ENCODE measurements at places on chromosomes 2 and 18.

GRCh38 chr2:108946442-108946841 lies 42.6 kb downstream of the EDAR start:
- DNase-seq: no peak

GRCh38 chr2:146677280-146677679 lies 1167.5 kb upstream of the ACVR2A start:
- no peak for DNase-seq

DNA sequence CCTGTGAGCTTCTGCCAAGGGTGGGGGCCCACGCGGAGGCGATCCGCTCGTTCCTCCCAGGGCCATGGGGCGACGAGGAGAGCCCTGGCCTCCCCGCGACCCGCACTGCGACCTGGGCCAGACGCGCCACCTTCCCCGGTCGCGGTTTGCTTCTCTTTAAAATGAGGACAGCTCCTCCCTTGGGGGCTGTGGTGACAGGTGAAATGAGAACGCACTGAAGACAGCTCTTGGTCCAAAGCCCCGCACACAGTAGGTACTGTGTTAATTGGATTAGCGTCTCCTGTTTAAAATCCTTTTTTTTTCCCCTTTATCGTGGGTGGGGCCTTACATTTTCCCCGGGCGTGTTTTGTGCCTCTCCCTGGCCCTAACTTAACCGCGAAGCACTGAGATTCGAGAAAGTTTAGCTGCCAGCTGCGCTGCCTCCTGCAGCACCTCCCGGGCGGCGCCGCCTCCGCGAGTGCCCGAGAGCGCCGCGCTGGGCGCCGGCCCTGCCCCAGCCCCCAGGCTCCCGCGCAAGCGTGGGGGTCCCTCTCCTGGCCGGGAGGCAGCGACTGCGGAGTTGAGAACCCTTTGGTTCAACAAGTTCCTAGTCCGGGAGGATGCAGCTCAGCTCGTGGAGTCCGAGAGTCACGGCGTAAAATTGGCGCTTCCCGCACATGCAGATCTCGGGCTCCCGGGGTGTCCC lies 1.1 kb downstream of the HPCAL1 start:
- peak; percentile 11 for DNase-seq

- no peak for DNase-seq
Observed at GRCh38 chr2:86068136-86068588, 37.5 kb downstream of the POLR1A start.

- DNase-seq: no peak
Observed at GRCh38 chr2:214203214-214203613, 207.6 kb upstream of the VWC2L start.

DNA sequence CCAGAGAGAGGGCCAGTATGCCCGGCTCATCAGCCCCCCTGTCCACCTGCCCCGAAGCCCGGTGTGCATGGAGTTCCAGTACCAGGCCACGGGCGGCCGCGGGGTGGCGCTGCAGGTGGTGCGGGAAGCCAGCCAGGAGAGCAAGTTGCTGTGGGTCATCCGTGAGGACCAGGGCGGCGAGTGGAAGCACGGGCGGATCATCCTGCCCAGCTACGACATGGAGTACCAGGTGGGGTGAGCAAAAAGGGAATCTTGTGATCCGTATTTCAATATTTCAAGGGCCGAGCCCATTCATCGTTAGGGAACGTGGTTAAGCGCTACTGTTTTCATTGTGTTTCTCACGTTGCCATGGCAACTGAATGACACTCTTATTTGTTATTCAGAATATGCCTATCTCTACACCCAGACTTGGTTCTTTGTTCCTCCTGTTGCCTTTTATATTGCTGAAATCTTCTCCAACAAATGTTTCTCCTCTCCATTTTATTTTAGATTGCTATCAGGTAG lies 81.5 kb downstream of the NRP2 start:
- DNase-seq: peak; percentile 4

- no peak for DNase-seq
Observed at GRCh38 chr18:10591896-10592295, 66.1 kb downstream of the NAPG start.

DNA sequence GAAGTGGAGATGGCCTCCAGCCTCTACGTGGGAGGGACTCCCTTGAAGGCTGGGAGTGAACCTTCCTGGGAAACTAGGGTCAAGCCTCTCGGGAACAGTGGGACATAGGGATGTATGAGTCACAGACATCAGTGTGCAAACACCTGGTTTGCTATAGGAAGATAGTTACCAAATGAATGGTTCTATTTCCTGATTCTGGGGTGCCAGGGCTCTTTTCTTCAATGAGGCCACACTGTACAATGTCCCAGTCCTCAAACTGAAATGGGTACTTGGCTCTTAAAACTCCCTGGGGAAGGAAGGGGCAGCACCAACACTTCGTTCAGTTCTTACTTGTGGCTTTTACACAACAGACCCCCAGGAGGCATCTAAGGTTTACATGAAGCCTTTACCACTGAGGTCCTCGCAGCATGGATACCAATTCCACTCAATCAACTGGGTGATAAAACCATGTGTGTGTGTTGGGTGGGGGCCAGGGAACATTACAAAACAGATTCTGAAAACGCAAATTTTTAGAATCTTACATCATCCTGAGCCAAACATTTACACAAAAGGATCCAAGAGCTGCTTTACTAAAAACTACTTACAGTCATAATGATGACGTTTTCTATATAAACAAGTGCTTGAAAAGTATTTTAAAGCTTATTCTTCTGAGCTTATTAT lies 10.4 kb downstream of the ERFE start:
- no peak for DNase-seq

DNA sequence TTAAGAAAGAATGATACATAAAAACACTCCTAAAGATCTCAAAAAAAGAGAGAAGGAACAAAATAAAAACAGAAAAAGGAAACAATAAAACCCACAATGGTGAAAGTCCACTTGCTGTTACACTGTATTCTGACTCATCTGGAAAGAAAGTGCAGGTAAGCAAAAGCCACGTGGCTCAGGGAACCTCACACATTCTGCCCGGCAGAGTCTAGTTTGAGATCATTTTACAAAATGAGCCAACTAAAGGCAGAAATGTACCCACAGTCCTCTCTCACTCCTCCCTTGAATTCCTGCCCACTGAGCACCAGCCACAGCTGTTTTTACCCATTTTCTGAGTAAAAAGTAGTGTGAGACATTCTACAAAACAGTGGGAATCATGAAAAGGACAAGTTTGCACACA lies 10.0 kb downstream of the KCNH7 start:
- no peak for DNase-seq

DNA sequence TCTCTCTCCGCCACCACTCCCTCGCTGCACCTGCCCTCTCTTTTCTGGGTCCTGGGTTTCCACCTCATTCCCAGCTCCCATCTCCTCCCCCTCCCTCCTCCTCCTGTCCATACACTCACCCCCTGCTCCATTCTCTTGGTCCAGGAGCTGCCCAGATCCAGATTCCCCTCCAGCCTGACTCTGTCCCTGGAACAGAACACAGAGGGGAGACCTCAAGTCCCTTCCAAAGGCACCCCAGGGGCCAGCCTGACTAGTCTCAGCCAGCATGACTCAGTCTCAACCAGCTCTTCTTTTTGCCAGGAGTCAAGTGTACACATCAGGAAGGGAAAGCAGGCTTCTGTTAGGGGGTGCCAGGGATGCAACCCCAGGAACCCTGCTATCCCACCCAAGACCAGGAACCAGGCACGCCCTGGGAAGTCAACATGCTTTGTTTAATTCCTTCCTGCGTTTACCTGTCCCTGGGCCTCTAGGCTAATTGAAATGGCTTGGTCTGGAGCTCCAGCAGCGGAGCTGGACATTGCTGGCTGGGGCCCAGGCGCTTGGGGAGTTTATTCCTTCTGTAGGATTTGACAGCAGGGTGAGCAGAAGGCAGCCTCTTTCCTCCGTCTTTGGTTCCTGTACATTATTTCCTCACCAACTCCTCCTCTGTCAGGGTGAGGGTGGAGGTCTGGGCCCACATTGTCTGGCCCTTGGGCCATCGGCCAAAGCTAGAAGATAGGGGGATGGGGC lies 28.4 kb upstream of the SELENOI start:
- DNase-seq: no peak

DNA sequence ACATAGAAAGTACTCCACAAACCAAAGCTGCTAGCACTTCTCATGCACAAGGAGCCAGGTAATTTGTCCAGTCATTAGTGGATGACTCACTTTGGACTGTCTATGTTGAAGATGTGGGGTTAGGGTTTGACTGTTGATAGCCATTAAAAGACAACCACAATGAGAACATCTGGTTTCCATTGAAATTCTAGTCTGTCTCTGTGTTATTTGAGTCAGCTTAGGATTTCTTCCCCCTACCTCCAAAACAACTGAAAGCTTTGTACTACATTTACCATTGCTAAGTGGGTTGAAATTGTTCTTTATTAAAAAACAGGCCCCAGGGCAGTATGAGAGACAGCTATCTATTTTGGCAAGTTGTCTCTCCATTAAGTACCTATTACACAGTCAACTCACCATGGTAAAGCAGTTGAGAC lies 50.2 kb upstream of the ANKRD44 start:
- DNase-seq: no peak

GRCh38 chr18:45621061-45621511 lies 5.8 kb downstream of the SLC14A2 start:
- DNase-seq: no peak

GRCh38 chr2:68727683-68728375 lies 6.8 kb upstream of the ARHGAP25 start:
- no peak for DNase-seq

- DNase-seq: no peak
Observed at GRCh38 chr2:48213646-48214045, 307.3 kb upstream of the FBXO11 start.

DNA sequence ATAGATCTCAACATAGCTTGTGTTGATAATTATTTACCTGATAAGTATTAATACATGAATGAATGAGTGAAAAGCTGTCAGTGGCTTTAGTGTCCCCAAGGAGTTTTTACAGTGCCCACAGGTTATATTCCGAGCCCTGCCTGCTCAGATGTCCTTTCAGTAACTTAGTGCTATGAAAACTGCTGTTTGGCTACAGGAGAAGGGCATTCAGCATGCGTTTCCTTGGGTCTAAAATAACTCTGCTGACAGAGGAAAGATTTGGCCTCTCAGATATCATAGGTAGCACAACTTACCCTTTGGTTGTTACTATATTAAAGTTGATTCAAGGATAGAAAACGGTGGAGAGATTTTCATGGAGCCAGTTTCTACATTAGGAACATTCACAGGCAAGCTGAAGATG lies 241.0 kb downstream of the ETAA1 start:
- DNase-seq: no peak

DNA sequence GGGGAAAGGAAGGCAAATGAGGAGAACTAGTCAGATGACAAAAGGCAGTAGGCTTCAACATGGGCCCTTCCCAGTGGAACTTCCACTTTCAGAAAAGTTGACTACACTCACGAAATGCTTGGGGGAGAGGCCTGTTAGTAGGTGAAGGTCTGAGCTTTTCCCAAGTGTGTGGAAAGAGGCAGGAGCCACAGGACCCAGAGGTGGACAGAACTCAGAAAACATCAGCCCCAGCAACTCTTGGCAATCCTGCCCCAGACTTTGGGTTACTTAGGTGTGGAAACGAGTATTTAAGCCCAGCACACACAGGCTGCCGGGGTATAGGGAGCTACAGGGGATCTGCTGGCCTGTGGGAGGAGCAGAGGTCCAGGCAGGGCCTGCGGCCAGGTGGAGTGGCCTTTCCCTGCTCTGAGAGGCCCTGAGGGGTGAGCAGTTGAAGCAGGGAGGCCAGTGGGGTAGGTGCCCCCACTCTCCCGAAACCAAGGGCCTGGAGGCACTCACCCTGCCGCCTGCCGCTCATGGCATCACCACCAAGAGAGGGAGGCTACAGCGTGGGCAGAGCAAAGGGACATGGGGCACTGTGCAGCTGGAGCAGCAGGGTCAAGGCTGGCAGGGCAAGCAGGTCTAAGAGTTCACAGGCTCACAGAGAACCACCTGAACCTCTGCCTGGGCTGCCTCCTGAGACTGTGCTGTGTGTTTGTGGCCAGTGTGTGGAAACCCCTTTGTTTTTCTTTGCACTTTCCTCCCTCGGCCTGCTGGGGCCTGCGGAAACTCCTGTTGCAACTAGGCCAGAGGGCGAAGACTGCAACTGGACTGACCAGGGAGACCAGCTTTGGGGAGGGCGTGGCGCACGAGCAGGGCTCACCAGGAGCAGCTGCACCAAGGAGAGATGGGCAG lies 130.7 kb upstream of the SERTAD2 start:
- DNase-seq: no peak

DNA sequence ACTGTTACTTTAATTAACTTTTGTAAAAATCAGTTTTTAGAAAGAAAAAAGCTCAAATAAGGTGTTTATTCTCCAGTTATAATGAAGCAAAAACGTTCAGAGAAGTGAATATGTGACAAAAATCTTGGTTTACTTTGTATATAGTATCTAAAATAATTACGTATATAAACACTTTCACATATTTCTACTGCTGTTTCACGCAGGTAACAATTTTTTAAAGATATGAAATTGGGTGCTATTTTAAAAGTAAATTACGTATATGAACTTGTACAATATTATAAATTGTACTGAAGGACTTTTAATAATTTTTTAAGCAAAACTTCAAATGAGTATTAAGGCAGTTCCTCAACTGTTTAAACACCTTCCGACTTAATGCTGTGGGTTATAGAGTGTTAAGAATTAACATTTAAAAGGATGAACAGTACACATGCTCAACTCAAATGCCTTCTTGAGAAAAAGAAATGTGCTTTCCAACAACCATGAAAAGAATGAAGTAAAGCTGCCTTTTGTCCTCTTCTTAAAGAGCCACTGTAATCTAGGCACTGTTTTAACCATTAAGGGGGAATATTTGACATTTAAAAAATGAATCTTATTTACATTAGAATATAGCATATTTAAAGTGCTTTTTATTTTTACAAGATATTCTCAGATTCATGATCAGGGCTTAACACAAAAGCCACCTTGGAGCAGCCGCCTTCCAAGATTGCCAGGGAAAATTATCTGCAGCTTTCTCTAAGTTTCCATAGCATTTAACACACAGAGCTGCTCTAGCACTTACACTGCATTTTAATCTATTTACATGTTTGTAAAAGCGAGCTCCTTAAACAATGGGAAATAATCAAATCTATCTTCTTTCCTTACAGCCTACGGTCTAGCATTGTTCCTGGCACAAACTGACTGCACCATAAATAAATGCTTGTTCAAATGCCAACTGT lies 56.5 kb upstream of the CDKL4 start:
- DNase-seq: no peak

- no peak for DNase-seq
Observed at GRCh38 chr2:171522052-171522787, at the start of gene CYBRD1. TSS of gene CYBRD1 (plus strand) at chr2:171522474. CDS start at chr2:171522546, 72 bp downstream.

GRCh38 chr2:106065983-106066820 lies 127.9 kb downstream of the UXS1 start:
- DNase-seq: no peak

- DNase-seq: no peak
Observed at GRCh38 chr2:69097148-69097610, 84.2 kb downstream of the ANTXR1 start.

Data from stimulated activated CD4-positive, alpha-beta T cell treated with anti-CD3 and anti-CD28 coated beads, Interleukin-1b, Interleukin-23, amount 100 ng/mL, for 24 hours (primary cell).